ENCODE measurements at places on chromosomes 2 and 18.

DNA sequence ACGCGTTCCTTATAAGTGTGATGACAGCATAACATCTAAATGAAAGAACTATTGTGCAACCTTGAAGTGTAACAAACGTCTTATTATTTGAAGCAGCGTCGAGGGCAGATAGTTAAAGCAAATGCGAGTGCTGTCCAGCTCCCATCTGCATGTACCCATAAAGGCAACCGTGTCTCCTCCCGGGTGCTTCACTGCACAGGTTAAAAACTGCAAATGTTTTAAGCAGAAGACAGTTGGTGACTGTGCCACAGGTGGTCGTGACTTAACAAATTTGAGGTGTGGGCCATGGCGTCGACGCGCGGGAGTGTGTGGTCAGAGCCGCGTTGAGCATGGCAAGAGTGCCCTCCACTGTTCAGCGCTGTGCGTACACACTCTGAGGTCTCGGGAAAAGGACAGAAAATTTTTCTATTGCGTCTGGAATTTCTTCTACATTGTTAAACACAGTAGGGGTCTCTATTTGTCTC is 6.4 kb downstream of the SALL3 start:
- DNase-seq = no peak

GRCh38 chr18:11993264-11993916 is 12.1 kb downstream of the IMPA2 start:
- no peak for DNase-seq

DNA sequence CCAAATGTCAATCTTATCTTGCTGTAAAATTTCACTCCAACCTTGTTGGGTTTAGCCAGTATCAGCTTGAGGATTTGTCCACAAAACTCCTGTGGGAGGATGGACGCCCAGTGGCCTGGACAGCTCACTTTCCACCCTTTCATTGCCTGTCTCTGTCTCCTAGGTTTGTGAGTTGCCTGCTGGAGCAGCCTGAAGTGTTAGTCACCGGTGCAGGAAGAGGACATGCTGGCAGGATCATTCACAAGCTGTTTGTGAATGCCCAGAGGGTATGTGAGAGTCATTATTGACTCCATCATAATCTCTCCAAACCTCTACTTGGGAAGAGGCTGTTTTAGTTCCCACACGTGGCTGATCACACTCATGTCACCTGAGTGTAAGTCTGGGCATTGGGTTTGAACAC is 112.3 kb downstream of the RAB3GAP1 start:
- DNase-seq = no peak

- no peak for DNase-seq
Observed at GRCh38 chr2:104944495-104944894, 90.6 kb downstream of the POU3F3 start.

DNA sequence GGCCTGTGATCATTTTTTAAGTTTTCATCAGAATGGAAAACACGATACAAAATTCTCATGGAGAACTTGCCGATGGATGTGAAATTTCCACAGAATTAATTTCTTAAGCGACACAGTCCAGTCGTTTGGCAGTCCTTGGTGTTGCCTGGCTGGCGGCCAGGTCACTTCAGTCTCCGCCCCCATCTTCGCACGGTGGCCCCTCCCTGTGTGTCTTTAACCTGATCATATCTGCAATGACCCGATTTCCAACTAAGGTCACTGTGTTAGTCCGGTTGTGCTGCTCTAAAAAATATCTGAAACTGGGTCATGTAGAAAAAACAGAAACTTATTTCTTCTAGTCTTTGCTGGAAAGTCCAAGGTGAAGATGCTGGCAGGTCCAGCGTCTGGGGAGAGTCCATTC is 44.5 kb upstream of the COPS8 start:
- no peak for DNase-seq

- DNase-seq = no peak
Observed at GRCh38 chr2:16408331-16409005, 257.2 kb downstream of the CYRIA start.

DNA sequence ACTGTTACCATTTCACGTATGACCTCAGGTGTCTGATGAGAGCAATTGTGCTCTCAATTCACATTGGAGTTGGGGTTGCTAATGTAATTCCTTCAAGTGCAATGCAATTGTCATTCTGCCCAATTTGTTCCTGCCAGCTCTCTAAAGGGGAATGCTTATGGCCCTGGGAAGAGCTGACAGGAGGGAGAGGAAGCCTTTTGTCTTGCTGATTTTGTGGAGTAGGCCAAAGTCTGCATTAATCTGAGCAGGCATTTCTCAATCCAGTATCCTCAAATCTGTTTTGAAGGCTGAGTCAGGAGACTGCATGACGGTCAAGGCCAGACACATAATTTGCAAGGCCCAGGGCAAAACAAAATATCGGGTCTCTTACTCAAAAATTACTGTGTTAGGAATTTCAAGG is 326.4 kb upstream of the SPHKAP start:
- DNase-seq = no peak

- DNase-seq = no peak
Observed at GRCh38 chr2:40372283-40372985, 79.5 kb downstream of the SLC8A1 start.

DNA sequence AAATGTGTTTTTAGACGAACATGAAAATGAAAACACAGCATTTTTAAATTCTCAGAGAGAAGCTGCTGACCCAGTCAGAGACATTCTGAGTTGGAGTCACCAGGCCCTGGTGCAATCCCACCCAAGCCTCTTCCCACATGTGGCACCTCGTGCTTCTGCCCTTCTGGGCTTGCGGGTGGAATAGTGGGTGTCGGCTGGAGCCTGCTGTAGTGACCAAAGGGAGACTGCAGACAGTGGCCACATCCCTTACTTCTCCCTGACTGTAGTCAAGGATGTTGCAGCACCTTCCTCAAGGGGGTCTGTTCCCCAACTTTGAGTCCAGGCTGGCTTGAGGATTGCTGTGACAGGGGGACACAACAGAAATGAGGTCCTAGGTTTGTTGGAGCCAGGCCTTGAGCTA is 104.4 kb upstream of the GLI2 start:
- DNase-seq = no peak

DNA sequence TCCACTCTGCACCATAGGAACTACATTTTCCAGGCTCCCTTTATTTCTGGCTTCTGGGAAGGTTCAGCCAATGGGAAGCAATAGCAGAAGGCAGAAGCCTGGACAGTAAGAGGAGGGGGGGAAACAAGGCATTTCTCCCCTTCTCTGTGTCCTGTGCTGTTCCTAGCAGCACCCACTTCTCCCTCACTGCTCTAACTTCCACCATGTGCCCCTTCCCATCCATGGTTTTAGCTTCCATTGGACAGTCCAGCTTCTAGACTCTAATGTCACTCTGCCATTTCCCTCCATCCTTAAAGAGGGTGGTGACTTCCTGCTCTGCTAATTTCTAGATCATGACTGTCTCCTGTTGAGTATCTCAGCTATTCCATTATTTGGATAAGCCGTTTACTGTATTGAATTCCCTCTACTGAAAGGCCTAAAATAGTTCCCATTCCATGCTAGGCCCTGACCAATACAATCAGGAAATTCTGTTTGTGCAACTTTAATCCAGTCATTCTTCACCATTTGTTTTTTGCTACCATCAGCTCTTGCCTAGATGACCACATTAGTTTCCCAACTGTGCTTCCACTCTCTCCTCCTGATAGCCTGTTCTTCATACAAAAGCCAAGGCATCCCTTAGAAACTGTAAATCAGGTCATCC is 20.8 kb upstream of the LYPD1 start:
- no peak for DNase-seq

GRCh38 chr18:23740105-23740830 is 51.0 kb downstream of the LAMA3 start:
- DNase-seq = no peak

DNA sequence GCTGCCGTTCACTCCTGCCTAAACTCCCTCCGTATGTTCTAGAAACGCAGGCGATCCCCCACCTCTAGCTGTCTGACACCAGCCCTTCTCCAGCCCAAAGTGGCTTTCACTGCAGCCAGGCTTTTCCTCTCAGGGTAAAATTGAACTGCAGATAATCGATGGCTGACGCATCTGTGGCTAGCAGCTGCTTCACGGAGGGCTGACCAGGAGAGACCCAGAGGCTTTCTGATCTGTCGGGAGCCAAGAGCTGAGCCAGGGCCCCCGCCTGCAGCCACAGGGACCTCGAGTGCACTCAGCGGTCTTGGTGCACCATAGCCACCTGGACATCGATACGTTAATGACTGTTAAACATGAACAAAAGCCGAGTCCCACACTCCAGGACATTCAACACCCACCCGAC is 107.5 kb downstream of the MBP start:
- no peak for DNase-seq

DNA sequence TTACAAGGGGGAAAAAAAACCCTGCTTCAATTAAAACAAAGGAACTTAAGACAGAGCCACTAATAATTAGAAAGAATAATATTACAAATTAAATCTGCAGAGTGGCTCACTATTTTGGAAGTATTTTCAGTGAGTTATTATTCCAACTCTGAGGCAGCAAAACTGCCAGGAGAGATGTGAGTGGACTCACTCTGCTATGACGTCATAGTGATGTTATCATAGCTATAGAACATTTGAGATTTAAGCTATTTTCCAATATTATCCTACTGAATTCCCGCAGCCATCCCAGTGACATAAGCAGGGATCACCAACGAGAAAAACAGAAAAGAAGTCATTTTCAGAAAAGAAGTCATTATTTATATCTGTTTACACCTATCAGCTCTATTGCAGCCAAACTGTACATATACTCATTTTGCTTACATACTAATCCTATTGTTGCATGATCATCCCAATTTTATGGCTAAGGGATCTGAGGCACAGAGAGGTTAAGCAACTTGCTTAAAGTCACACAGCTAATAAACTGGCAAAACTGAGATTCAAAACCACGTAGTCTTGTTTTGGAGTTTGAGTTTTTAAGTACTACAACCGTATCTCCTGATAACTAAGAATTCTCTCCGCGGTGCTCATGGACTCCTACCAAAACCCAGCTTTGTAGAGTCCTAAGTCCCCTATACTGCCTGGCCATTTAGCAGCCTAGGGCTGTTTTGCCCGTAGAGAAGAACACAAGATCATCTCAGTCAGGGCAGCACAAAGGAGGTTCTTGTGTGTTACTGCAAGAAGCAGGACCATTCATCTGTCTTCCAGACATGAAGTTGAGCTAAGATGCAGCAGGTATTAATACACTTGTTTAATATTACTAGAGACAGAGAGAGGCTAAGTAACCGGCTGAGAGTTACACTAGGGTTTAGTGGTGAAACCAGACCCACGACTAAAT is 299.8 kb downstream of the TCF4 start:
- DNase-seq = no peak

- DNase-seq = no peak
Observed at GRCh38 chr2:166017208-166017607, 63.6 kb upstream of the TTC21B start.

GRCh38 chr18:38982072-38982471 is 1416.5 kb upstream of the CELF4 start:
- DNase-seq = no peak

- DNase-seq = no peak
Observed at GRCh38 chr2:95539836-95540235, 52.0 kb upstream of the TRIM43 start.

DNA sequence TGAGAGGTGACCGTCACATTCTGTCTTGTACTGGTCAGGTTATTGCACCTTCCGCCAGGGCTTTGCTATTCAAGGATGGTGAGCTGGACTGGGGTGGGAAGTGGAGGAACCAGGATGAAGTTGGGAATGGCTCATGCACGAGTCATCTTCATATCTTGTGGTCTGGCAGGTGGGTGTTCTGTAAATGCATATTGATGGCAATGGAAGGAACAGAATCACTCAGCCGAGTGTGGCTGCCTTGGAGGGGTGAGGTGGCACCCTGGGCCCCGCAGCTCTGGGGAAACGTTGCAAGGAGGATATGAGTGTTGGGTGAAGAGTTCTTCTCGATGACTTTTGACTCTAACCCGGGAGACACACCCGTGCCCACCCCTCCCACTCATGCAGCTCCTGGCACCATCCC is 1.2 kb downstream of the NEU2 start:
- DNase-seq = no peak

GRCh38 chr2:103166456-103167324 is 404.9 kb downstream of the TMEM182 start:
- no peak for DNase-seq

DNA sequence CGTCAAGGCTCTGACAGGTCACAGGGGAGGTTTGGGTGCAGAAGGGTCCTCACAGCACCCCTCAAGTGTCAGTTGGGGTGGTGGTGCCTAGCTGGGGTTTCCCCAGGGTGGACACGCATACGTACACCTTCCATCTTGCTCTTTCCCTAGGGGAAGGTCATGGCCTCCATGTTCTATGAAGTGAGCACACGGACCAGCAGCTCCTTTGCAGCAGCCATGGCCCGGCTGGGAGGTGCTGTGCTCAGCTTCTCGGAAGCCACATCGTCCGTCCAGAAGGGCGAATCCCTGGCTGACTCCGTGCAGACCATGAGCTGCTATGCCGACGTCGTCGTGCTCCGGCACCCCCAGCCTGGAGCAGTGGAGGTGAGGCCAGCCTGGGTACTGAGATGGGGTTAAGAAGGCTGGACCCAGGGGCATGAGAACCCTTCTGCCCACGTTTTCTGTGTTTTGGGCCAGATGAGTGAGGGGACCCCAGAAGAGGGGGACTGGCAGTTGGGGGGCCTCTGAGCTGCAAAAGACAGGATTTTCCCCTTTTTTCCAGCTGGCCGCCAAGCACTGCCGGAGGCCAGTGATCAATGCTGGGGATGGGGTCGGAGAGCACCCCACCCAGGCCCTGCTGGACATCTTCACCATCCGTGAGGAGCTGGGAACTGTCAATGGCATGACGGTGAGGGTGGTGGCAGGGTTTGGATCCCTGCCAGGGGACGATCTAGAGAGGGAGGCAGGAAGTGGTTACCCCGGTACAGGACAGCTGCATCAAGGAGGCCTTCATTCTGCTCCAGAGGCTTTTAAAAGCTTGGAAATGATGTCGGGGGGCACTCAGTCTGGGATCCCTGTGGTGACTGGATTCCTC is 20.9 kb downstream of the SLC30A3 start:
- no peak for DNase-seq

DNA sequence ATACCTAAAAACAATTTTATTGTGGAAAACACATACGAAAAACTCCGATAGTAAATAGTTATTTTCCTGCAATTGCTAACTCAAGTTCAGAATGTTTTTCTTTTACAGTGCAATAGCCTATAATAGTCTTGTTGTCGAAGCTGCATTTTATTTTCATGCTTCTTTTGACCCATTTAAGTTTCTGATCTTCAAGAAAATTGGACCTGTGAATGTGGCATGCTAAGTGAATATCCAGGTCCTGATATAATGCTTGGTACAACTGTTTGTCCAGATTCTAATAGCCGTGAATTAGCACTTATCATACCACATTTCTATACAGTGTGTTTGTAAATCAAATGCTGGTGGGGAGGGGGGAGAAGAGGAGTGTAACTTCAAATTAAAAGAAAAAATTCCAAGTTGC is 3.0 kb upstream of the ONECUT2 start:
- DNase-seq = no peak
